ENCODE measurements at places on chromosomes 4 and X. TPM values are rescaled to one million over a fixed set of nuclear protein-coding genes. Genes with fewer than 3 reads are reported as not detected.
A peak's percentile ranks its signal among the peaks of the same experiment; 100 is the strongest.

The ATOH1 gene
- total RNA-seq = 87.8 TPM

The NDNF gene
- 9.2 TPM for total RNA-seq

The COL4A6 gene
- total RNA-seq = 0.73 TPM

The LPAR4 gene
- 0.27 TPM for total RNA-seq

DNA sequence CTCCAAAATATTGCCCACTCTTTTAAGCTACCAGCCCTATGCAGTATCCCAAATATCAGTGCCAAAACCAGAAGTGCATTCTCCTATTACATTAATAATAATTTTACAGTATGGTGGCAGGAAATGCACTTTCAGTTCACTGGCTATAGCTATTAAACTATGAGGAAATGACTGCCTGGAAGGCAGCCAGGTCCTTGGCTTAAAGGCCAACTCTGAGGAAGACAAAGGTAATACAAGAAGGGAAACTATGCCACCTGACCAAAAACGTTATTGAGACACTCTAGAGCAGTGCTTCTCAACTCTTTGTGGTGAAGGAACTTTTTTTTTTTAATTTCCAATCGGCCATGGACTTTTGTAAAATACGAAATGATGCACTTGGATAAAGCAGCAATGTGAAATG is 133.6 kb upstream of the VAMP7 start:
- peak; percentile 77 for DNase-seq

GRCh38 chr4:6410068-6410467 is 62.3 kb downstream of the PPP2R2C start:
- no peak for DNase-seq

DNA sequence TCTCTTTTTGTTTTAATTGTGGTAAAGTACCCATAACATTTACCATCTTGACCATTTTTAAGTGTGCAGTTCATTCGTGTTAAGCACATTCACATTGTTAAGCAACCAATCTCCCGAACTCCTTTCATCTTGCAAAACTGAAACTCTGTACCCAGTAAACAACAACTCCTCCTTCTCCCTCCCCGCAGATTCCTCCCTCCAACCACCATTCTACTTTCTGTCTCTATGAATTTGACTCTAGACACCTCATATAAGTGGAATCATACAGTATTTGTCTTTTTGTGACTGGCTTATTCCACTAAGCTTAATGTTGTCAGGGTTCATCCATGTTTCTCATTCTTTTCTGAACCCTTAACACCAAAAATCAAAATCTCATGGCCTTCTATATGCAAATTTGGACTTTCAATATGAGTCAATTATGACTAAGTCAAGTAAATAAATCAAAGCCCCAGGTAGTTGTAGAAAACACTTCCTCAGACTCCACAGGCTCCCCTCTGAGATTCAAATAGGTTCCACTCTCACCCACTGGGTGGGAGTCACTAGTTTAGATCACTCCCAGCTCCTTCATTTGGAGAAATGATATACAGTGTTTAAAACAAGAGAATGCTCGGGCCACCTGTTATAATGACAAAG is 9.8 kb upstream of the RTL5 start:
- no peak for DNase-seq

DNA sequence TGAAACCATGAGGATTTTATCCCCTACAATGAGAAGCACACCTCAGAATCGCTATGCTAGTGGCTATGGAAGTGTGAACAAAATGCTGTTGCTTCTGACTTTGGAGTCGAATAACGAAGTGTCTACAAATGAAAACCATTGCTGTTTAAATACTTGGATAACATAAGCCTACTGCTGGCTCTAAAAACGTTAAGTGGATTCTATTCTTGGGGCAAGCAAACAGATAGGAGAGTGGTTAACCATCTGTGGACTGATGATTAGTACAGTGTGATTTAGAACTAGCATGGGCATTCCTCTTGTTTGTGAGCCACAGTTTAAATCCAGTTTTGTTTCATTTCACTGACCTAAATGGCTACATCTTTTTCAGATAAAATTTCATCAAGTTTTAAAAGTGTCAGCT is 109.7 kb upstream of the PNPLA4 start:
- no peak for DNase-seq

DNA sequence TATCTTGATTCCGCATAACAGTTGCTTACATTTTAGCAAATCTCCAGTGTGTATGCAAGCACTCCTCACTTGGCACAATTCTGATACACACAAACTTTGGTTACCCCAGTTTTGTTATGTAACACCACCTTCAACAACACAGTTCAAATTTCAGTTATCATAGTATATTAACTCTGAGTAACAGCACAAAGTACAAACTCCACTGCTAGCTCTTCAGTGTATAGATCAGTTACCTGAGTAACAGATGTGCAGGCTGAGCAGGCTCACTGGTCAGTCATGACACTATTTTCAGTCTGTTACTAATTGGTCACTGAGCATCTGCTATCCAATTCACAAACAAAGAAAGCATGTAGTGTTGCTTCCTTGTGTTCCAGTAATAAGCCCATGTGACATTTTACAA is 55.4 kb downstream of the PKD2 start:
- DNase-seq = no peak

DNA sequence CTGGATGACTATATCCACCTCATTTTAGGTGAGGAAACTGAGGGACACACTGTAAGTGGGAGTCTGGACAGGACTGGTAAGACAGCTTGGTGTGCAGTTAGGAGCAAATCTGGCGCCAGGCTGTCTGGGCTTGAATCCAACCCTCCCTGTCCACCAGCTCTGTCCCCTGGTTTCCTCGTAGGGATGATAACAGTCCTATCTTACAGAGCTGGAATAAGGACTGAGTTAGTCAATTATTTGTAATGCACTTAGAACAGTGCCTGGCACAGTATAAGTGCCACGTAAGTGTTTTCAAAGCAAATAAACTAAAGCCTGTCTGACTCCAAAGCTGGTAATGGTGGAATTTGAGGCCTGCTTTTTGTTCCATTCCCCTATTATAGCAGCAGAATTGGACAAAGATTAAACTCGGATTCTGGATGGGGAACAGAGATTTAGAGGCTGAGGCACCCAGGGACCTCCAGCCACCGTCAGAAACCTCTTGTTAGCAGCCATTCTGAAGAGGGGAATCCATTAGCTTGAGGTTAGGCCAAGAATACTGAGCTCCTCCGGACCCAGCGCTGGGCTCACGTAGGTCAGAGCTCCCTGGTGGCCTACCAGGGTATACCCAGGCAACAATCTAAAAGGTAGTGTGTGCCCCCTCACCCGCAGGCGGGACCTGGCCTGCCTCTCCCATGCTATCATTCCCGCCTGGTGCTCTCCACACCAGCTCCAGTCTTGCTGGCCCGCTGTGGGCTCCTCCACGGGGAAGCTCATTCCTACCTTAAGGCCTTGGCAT is 102.1 kb downstream of the UCHL1 start:
- no peak for DNase-seq

DNA sequence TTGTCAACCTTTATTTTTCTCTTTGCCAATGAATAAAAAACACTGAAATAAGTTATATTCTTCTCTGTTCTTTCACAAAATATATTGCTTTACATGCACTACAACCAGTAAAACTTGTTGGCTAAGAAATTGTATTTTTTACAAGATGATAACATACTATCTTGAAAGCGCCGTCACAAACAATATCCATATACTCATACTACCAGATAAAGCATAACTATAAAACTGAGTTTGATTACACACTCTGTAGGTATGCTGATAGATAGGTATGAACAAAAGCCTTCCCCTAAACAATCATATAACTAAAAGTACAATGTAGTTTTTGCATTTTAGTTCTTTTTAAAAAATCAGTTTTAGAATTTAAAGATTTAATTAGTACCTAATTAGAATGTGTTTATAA is 13.6 kb upstream of the BMP2K start:
- DNase-seq = no peak

DNA sequence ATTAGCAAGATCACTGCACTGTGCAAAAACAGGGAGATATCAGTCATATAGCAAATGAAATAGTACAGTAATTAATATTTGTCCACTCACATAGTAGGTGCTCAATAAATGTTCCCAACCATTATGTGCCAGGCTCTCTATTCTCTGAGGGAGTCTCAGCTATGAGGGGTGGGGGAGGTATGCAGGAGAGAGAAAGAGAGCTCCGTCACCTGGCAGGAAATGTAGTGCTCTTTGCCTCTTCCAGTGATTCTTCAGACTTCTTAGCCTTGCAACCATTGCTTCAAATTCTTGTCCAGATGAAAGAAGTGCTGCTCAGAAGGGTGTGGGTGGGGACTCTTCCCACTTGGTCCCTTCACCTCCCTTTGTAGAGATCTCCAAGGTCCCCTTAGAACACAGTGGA is 84.5 kb upstream of the SPRY1 start:
- no peak for DNase-seq
